Fibroblast of skin of abdomen (primary cell): ENCODE measurements at places on chromosomes 5 and 9.

- DNase-seq: no peak
Observed at GRCh38 chr5:17670353-17670752, 36.1 kb downstream of the TAF11L14 start.

DNA sequence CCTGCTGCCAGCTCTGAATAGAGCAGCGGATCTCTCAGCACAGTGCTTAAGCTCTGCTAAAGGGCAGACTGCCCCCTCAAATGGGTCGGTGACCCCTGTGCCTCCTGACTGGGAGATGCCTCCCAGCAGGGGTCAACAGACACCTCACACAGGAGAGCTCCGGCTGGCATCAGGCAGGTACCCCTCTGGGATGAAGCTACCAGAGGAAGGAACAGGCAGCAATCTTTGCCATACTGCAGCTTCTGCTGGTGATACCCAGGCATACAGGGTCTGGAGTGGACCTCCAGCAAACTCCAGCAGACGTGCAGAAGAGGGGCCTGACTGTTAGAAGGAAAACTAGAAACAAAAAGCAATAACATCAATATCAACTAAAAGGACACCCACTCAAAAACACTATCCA is 131.6 kb downstream of the TMEM232 start:
- DNase-seq: no peak

DNA sequence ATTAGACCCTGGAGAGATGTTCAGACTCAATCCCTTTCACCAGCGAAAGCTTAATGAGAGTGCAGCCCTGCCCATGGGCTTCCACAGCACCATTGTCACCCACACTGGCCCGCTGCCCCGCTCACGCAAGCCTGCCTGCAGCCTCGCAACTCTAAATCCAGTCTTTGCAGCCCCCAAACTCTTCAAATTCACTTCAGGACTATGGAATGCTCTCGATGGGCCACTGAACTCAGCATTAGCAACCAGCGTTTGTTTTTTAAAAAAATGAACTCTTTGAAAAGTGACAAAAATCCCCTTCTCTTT is 17.1 kb downstream of the DCANP1 start:
- no peak for DNase-seq

- DNase-seq: no peak
Observed at GRCh38 chr5:111133436-111133751, 41.2 kb downstream of the WDR36 start.

DNA sequence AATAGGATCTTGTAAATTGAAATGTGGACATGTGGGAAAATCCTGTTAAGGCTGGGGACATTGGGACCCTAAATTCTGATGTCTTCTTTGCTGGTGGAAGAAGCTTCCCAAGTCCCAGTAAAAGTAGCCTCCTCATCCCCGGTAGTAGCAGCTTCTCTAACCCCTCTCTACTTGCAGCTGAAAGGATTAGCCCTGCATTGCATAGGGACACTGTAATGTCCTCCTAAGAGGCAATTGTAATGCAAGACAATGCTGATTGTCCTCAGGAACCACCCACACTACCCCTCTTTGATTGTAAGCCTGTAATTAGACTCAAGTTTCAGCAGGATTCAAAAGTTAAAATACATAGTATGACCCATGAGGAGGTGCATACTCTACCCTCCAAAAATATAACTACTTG is 1938.4 kb upstream of the C9orf72 start:
- DNase-seq: no peak

DNA sequence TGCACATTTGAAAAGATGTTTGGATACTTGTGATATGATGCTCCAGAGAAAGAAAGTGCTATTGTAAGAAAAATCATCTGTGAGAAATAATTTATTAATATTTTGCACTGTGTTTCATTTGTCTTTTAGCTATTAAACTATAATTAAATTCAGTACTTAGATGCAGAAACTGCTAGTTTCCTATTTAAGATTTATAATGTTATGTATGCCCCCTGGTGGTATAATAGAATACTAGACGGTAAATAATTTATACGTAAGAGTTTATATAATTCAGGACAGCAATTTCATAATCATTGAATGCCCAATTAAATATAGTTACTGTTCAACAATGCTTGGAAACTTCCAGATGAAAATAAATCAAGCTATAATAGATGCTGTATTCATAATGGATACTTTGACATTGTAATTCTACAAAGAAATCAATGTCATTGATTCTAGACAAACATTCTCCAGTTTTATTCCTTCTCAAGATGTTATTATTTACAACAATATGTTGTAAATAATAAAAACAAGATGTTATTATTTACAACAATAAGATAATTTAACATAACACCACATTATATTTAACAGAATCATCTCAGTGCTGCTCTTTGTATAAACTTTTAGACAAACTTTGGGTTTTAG is 101.0 kb downstream of the TMEM232 start:
- peak; percentile 41 for DNase-seq

DNA sequence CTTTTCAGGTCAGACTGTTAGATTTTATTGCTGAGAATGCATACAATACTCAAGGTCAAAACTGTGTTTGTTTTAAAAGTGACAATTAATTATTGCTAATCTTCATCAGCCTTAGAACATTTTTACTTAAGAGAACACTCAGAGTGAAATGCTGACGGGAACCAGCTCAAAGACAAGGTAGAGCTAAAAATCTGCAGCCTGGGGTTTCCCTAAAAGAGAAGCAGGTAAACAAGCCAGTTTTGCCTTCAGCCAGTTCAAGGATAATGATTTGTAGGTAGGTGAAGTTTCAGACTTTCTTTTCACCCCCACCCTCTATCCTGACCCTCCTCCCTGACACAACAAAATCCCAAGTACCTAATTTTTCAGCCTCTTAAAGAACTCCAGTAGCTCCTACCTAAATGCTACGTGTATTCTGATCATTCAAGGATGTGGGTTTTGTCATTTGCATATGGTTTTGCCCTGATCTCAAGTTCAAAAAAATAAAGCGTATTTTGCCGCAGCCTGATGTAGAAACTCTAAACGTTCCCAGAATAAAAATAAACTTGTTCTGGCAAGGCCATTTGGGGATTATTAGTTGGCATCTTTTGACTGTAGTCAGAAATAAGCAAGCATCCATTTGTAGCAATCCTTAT is 407.2 kb downstream of the EFNA5 start:
- no peak for DNase-seq

DNA sequence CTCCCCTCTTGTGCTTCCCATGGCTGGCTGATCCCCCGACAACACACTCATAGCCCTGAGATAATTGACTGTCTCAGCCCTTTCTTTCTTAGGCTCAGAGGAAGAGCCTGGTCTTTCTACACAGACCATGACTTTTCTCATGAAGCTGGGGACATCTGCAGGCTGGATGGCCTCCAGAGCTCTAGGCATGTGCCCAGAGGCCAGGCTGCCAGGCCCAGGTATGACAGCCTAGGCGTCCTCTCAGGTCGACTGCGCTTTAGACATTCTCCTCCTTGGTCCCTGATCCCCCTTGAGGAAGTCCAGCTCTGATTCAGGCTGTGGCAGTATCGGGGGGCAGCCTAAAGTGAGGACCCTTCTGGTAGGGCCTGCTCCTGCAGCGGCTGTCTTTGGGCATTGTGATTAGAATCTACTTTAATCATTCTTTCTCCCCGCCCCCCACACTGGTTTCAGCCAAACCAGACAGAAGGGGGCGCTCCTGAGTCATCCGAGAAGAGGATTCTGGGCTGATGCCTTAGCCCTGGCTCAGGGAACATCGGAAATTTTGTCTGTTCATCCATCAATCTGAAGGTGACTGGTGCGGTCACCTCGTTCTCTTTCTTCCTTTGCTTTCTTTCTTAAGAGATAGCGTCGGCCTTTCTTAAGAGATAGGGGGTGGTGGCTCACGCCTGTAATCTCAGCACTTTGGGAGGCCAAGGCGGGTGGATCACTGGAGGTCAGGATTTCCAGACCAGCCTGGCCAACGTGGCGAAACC is 66.5 kb upstream of the HSPA9 start:
- DNase-seq: peak; percentile 57

GRCh38 chr5:54460181-54460919 is 4.9 kb downstream of the HSPB3 start:
- peak; percentile 52 for DNase-seq

GRCh38 chr9:3648722-3649246 is 123.0 kb upstream of the RFX3 start:
- DNase-seq: no peak

GRCh38 chr5:31726952-31727351 is 88.0 kb downstream of the PDZD2 start:
- no peak for DNase-seq

GRCh38 chr5:157197086-157197485 is 16.4 kb downstream of the ITK start:
- no peak for DNase-seq

DNA sequence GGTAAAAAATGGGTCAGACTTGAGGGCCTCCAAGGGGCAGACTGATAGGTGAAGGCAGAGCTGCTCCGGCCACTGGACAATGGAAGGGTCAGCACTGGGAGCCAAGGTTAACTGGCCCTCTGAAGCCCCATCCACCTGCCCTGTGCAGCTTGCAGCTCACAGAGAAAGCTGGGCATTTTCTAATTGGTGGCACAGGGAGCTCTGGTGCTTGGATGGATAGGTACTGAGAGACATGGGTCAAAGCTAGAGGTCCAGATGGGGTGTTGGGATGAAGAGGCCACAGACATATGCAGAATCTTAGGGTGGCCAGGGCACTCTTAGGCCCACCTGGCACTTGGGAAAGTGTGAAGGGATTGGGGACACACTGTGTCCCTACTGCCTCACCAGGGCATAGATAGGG is 29.5 kb upstream of the SARDH start:
- no peak for DNase-seq

DNA sequence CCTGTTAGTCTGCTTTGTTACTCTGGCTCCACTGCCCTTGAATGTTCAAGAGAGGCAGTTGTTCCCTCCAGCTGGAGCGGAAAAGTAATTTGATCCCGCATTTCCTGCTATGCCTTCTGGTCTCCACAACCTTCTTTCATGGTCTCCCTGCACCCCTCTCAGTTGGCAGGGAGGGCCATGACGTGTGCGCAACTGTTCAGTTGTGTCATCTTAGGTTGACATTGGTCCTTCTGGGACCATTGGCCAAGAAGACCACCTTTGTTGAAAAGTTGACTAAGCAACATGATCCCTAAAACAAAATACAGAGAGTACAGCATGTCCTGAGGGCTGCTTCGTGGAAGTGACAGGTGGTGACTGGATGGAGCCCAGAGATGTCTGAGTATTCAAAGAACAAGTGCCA is 192.5 kb upstream of the TUT7 start:
- DNase-seq: no peak

DNA sequence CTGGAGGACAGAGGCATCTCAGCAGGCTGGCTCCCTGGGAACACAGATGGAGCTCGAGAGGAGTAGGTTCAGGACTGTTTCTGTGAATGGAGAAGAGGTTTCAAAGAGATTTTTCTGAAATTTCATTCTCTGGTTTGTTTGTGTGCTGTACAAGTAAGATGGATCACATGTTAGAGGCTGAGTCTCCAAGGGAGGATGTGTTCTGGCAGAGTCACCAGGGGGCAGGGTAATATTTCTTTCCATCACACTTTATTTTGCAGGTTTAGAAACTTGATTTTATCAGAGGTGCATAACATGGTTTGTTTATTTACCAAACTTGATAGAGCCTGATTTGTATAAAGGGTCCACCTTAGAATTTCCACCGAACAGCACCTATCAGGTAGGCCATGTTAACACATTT is 69.2 kb upstream of the ARL15 start:
- no peak for DNase-seq

DNA sequence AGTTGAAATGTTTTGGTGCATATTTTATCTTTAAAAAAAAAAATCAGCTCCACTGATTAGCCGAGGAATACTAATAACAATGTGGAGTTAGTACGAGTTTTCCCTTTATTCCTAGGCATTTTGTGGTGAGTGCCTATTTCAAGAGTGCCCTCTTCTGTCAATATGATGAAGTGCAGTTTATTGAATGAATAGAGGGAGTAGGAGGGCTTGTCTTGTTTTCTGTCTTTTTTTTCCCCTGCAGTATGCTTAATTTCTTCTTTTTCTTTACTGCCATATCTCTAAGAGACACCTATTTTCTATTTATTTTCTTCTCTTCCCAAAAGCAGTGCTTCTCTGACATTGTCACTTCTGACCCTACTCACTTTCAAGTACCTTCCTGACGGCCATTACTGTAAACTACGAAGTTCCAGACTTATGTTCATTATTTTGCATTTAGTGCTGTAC is 169.6 kb upstream of the PITX1 start:
- DNase-seq: no peak

GRCh38 chr9:127446713-127447415 is 4.3 kb downstream of the RPL12 start:
- no peak for DNase-seq

GRCh38 chr9:89397471-89397870 is 79.2 kb downstream of the SECISBP2 start:
- no peak for DNase-seq

GRCh38 chr5:15168358-15168757 is 296.8 kb upstream of the ANKH start:
- DNase-seq: no peak

DNA sequence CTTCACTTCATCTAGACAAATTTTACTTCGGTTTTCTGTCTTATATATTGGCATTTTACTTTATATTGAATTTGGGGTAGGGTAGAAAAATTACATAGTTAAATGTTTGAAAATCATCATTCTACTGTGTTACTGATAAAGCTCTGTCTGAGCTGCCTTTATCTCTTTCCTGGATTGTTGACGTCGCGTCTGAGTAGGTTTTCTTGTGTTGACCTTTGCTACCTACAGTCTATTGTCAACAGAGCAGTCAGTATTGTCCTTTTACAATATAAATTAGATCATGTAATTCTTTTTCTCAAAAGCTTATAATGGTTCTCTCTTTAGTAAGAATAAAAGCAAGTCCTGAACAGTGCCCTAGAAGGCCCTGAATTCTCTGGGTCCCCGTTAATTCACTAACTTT is 128.2 kb downstream of the HACD4 start:
- DNase-seq: no peak

- DNase-seq: no peak
Observed at GRCh38 chr9:20307621-20308020, 314.7 kb downstream of the MLLT3 start.

- peak; percentile 98 for DNase-seq
Observed at GRCh38 chr9:130138791-130139190, 33.4 kb upstream of the NCS1 start.

- DNase-seq: no peak
Observed at GRCh38 chr5:149674686-149675085, 55.4 kb upstream of the PPARGC1B start.

DNA sequence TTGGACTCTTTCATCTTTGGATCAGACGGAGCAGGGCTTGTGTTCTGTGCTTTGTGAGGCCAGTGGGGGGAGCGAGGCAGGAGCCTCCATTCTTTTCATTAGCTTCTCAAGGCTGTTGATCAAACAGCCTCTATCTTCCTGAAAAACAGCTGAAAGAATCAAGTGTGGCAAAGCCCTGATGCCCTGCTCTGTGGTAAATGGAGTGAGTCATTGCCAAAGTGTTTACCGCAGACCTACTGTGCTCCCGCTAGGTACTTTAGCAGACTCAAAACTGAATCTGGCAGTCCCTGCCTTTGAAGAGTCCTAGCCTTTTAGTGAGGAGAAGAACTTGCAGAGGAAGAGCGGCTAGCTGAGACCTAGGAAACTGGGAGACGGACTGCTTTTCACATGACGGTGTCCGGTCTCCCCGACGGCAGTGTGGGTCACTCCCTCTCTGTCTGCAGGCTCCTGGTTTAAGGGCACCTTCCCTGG is 3.3 kb downstream of the ANKRD33B start:
- DNase-seq: no peak
